ENCODE measurements at places on chromosomes 3 and 15. TPM values are rescaled to one million over a fixed set of nuclear protein-coding genes. Genes with fewer than 3 reads are reported as not detected.
A peak's percentile ranks its signal among the peaks of the same experiment; 100 is the strongest.

DNA sequence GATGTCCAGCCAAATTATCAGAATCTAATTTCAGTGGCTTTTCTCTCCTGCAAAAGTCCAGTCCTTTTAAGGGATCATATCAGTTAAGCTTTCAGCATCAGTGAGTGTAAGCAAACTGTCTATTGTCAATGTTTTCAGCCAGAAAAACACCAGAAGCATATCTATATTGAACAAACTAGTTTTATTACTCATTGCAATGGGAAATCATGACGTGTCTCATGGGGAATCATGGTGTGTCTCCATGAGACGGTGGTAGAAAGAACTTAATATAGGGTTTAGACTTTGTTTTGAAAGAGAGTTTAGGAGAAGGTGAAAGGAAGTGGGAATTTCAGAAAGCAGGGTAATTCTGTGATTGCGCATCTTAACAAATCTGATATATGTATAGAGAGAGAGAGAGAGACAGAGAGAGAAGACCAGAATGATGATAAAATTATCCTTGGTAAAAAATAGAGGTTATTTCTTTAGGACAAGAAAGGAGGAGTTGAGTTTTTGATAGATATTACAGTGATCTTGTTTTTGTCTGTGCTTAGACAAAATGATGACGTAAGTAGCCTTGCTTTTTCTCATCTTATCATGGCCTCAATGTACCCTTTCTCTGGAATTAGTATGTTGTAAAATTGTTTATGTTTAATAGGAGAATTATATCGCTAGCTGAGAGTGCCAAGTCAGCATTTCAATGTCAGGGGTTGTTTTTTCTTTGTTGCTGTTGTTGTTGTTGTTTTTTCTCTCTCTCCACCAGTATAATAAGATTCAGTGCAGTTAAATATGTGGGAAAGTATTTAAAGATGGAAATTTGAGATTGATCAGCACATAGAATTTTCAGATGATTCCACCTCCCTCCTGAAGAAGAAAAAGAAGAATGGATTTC lies 129.9 kb upstream of the OSTN start:
- no peak for DNase-seq

GRCh38 chr3:41274944-41275668 lies 75.8 kb downstream of the CTNNB1 start:
- DNase-seq = no peak

GRCh38 chr15:52060501-52060900 lies 41.5 kb downstream of the MAPK6 start:
- no peak for DNase-seq

- no peak for DNase-seq
These were observed 43.1 kb upstream of the NMD3 start for GRCh38 chr3:161177991-161178390.

GRCh38 chr15:97566961-97567360 lies 393.5 kb upstream of the ARRDC4 start:
- no peak for DNase-seq

- DNase-seq = no peak
These were observed 10.2 kb upstream of the ITPKA start for GRCh38 chr15:41483519-41483918.

RPL39L gene
- 7.5 TPM for total RNA-seq

MOBP gene
- not detected for total RNA-seq

- no peak for DNase-seq
These were observed 5.6 kb downstream of the EIF3J start for GRCh38 chr15:44542596-44542995.

DNA sequence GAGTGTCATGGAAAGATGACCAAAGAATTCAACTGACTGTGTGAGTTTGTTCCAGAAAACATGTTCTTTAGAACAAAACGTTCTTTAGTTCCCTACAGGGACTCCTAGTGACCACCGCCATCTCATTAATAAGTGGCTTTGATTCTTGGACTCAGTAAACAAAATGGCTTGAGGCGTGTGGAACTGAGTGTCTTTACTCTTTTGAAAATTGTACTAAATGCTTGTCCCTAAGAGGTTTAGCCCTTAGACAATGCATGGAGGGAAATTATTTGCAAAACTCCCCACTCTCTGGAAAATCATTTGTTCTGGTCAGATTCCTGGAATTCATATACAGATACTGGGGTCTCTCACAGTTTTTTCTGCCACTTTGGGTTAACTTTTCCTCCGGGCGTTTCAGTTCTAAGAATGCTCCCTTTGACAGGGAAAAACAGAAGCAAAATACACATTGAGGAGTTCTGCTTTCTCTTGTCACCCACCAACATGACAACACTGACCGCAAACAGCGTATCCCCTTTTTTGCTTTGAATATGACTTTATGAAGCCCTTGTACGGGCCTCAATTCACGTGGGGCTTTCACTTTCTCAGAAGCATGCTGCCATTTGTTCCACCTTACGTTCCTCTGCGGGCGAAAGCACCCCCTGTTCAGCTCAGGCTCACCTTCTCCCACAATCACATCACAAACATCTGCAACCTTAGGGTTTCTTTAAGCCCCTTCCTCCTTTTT lies 15.3 kb upstream of the NRROS start:
- DNase-seq = no peak

DNA sequence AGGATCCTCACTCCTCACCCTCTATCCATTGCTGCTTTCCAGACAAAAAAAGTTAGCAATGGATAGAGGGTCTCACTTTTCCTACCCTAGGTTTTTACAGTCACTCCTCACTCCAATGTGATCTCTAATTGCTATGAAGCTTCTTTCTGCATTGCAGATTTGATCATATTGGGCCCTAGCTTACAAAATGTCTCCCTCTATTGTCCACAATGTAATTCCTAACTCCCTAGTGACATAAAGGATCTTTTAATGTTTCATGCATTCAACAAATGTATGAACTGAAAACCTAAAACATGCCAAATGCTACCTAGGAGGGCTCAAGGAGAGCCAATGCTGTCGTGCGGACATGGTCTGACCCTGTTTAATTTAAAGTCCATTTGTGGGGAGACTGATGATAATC lies 234.8 kb downstream of the CADM2 start:
- DNase-seq = no peak

GRCh38 chr3:124688581-124689454 lies 41.4 kb upstream of the UMPS start:
- peak; percentile 54 for DNase-seq

DNA sequence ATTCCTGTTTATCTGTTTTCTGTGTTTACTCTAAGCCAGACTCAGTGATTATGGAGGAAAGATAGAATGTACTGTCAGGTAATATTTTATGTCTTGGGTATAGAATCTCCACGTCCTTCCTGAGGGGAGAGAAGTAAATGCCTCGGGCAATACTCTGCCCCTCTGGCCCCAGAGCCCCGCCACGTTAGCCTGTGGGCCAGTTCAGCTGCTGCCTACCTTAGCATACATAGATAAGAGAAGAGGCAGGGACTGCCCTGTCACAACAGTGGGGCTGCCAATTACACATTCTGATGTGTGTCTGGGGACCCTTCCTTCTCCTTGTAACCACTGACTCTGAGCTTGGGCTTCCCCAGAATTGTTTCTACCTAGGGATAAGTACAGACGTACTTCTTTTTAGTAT lies 347.7 kb upstream of the ATP11B start:
- no peak for DNase-seq

C15orf61 gene
- total RNA-seq = 6.9 TPM

- DNase-seq = no peak
These were observed 73.1 kb upstream of the SLC6A6 start for GRCh38 chr3:14329116-14329830.

GRCh38 chr3:14547693-14548092 lies 7.6 kb upstream of the GRIP2 start:
- no peak for DNase-seq

DNA sequence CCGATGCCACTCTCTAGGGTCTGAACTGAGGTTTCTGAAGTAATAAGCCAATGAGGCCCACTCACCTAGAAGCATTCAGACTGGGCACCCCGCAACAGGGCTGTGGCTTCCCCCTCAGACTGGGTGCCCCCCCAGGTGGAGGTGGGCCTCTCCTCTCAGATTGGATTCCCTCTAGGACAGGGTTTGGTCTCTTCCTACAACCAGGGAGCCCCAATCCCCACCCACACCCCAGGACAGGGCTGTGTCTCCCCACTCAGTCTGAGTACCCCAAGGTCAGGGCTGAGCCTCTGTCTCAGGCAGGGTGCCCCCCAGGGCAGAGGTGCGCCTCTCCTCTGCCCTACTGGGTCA lies 27.7 kb downstream of the PTH1R start:
- DNase-seq = no peak

DNA sequence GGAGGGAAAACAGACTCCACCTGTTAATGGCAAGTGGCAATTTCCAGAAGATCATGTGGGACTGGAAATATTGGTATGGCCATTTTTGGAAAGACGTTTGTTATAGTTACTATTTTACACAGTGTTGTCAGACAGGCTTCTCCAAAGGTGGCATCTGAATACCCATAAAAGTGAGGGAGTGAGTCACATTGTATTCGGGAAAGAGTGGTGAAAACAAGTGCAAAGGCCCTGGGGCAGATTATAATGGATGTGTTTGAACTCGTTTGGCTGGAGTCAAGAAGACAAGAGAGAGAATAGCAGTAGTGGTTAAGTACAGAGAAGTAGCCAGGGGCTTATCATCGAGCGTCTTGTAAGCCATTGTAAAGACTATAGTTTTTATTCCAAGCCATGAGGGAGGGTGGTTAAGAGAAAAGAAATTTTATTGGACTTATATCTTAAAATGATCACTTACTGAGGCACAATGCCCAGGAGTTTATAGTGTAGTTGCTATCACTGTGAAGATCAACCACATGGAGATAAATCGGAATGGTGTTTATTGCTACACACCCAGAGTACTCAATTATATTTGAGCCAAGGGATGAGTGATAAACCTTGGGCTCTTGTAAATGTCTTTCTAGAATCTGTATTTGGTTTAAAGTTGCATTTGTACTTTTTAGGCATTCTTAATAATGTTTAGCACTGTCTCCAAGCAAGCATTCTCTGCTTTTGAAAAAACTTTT lies 212.8 kb upstream of the KBTBD8 start:
- no peak for DNase-seq

- DNase-seq = no peak
These were observed 501 bp downstream of the NDN start for GRCh38 chr15:23686466-23687142.

DNA sequence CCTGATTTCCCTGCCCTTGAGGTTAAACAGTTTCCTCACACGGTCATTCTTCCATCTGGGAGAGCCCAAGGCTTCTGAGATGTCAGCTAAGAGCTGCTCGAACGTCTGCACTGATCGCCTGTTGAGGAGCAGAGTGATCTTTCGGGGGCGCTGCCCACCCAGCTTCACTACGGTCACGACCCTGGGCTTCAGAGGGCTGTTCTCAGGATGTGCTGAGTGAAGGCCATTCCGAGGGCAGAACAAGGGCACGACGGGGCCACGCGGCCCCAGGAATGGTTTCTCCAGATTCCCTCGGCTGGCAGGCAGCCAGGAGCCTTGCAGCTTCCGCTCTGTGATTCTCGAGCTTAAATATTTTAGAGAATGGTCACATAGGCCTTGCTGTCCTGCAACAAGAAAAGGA lies 25.7 kb downstream of the DCLK3 start:
- no peak for DNase-seq

MKRN3 gene
- 2.1 TPM for total RNA-seq

GRCh38 chr3:24498391-24498790 lies 3.7 kb upstream of the THRB start:
- DNase-seq = no peak

DNA sequence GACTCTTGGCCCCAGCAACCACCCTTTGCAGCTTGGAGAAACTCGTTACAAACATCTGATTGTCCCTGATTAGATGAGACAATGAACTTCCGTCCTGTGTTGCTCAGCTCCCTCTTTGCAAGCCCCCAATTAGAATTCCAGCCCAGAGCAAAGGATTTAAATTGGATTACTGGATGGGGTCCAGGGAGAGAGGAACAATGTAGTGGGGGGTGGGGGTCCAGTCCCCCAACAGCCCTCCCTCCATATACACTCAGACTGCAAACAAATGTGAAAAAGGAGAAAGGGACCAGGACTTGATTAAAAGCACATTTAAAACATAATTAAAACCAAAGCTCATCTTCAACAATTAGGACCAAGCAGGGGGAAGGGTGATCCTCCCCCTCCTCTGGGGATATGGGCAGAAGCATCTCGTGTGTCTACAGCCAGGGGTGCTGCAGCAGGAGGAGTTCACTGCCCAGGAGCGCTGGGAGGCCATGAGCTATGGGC lies 71.7 kb upstream of the TMEM115 start:
- DNase-seq = no peak

CPN2 gene
- total RNA-seq = not detected

Data from activated T-helper 1 cell treated with anti-CD3 and anti-CD28 coated beads, Interleukin-12 subunit alpha, Interleukin-12 subunit beta, Interleukin-2, Interleukin-4 antibody, amounts not matched to agents 30 ng/mL and 10 ng/mL and 1 ng/mL, durations not matched to agents 14 hours and 24 hours and 36 hours (primary cell).